ENCODE measurements at places on chromosomes 4 and X.

- DNase-seq, result no peak
Observed at GRCh38 chr4:11178433-11178832, 250.3 kb downstream of the HS3ST1 start.

GRCh38 chrX:48720577-48721250, 24.2 kb downstream of the SUV39H1 start:
- no peak for DNase-seq

DNA sequence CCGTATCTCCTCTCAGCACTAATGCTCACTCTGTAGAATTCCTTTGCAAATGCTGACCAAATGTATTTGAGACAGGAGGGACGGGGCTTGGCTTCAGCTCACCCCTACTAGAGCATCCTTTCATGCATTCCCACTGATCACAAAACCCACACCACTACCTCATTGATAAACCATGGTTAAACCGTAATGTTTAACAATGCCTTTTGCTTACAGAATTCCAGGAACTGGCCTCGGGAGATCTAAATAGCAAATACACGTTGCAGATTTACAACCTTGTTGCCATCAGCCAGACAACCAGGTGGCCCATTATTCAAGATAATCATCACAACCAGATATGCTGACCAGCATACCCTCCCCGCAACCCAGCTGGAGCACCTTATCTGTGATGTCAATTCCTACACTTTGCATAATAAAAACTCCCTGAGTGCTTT, 391.9 kb downstream of the KCTD8 start:
- no peak for DNase-seq

- DNase-seq, result no peak
Observed at GRCh38 chr4:125986307-125986706, 671.6 kb downstream of the FAT4 start.

- no peak for DNase-seq
Observed at GRCh38 chr4:125520258-125520990, 205.7 kb downstream of the FAT4 start.

- no peak for DNase-seq
Observed at GRCh38 chr4:52951016-52951415, 88.9 kb downstream of the RASL11B start.

DNA sequence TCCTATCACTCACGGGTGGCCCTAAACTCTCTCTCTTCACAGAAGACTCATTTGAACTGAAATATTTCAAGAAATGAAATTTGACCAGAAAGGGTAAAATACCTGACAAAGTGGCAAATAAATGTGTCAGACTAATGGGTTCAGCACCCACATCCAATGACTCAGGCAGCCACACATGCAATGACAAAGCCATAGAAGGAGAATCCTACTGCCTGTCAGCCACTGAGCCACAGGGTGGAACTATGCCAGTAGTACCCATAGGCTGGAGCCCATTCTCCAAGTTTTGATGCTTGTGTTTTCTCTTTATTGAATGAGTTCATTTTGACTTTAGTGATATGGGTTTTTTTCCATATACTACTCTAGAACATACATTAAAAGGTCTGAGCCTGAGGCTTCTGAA, 179.0 kb downstream of the BEND2 start:
- DNase-seq, result no peak

DNA sequence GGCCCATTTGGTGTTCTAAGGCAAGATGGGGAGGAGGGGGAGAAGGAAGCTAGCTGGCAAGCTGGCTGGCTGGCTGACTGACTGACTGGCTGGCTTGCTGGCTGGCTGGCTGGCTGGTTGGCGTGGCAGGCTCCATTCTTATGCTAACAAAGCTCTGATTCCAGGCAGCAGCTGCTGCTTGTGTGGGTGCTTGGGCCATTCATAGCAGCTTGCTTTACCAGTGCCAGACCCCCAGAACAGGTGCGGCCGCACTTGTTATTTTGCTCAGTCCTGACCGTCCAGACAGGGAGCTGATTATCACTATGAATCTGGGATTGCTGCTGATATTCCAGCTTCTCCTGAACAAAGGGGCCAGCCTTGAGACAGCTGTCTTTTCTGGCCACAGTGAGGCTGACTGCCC, 131.2 kb upstream of the PAK3 start:
- DNase-seq, result no peak

DNA sequence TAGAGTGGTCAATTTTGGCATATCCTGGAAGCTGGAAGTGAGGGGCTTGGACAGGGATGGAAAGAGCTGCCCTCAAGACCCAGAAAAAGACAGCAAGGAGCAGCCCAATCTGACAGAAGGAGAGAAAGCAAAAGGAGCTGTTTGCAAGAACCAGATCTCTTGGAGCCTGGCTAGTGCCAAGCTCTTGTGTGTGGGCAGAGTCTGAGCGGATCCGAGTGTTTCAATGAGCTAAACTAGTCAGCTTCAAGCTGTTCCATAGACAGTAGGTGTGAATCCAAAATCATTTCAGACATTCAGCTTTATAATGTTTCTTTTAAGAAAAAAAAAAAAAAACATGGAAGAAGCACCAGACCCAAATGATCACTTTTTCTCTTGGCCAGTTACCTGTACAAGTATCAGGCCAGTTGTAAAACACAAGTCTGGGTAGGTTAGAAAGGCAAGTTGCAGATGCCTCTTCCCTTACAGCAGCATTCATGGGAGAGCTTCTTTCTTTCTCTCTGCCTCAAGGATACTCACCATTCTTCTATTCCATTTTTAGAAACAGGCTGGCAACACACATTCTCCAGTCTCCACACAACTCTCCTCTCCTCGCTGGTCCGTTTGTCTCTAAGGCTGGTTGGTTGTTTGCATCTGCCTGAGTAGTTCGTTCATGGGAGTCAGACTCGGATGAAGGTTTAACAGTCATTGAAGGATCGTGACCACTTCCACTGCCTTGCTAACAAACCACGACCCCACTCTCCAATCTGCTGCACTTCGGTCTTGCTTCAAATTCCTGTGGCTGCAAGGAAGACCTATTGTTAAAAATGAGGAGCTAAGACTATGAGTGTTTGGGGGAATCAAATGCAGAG, 105.2 kb upstream of the GATB start:
- no peak for DNase-seq
